ENCODE measurements at places on chromosomes 3 and 15.

GRCh38 chr15:23050708-23051107, 11.3 kb upstream of the TUBGCP5 start:
- no peak for DNase-seq

- DNase-seq: no peak
These were observed 1336.7 kb downstream of the NSUN3 start for GRCh38 chr3:95399585-95399984.

- no peak for DNase-seq
These were observed 71.6 kb upstream of the SYN2 start for GRCh38 chr3:11932636-11933035.

GRCh38 chr15:85597155-85597815, 197.4 kb downstream of the KLHL25 start:
- DNase-seq: no peak

GRCh38 chr3:100640633-100641032, 31.2 kb downstream of the ADGRG7 start:
- no peak for DNase-seq

- no peak for DNase-seq
These were observed 18.3 kb upstream of the MRPS22 start for GRCh38 chr3:139325551-139325950.

DNA sequence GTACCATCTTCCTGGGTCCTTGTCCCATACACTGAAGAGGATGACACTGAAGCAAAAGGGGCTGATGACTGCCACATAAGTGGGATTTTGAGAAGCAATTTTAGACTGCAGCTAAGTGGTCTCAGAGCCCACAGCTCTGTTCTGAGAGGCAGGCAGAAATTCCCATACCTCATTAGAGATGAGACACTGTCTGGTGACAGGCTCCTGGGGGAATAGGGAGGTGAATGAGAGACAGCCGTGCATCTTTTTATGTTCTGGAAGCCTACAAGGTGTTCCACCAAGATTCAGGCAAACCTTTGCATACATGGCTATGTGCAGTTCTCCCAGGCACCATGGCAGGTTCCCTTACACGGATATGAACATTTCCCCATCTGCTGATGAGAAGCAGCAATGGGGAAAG, 47.2 kb downstream of the LIMD1 start:
- DNase-seq: no peak

DNA sequence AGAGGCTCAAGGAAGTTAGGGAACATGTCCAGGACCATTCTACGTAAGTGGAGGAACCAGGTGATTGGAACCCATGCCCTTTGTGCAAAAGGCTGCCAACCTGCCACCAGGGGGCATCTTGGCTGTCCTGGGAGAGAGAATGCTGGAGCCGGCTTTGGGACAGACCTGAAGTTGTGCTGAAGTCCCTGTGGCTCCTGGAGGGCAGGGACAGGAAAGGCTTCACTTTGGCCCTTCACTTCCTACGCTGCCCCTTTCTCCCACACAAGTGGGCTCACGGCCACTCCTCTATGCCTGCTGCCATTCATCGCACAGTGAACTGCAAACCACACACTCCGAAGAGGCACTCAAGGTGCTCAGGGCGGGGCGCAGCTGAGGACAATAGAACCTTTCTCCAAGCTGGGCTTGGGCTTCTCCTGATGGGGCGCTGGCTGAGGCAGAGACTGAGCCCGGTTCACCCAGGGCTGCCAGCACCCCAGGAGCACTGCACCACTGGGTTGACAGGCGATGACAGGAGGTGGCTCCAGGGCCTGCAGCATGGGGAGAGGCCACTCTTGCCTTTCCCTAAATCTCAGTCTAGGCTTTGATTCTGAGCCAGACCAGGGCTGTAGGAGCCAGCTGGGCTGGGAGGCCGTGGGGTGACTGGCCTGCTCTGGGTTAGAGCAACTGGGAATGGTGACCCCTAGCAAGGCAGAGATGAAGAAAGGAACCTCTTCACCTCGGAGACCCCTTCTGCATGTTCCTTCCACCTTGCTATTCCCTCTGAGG, 8.4 kb downstream of the SHF start:
- peak; percentile 62 for DNase-seq
